ENCODE measurements at places on chromosomes 2 and 18.

- DNase-seq, result no peak
Observed at GRCh38 chr2:165827016-165827920, 33.2 kb upstream of the GALNT3 start.

- DNase-seq, result no peak
Observed at GRCh38 chr2:99512181-99512591, 22.4 kb upstream of the REV1 start.

DNA sequence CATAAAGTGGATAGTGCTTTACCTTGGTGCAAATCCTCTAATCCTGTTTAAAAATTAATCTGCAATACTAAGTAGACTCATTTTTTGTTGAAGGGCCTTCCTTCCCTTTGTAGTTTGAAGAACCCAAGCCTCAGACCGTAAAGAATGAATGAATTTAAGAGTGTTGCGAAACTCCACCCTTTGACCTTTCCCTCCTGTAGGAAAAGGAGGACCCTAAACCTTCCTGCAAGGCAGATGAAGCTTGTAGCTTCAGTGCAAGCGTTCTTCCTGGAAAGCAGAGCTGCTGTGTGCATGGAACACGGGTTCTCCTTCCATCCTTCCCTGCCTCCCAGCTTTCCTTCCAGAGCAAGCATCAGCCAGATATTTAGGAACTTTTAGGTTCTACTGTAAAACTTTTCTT lies 1.7 kb downstream of the IMPA2 start:
- DNase-seq, result no peak

DNA sequence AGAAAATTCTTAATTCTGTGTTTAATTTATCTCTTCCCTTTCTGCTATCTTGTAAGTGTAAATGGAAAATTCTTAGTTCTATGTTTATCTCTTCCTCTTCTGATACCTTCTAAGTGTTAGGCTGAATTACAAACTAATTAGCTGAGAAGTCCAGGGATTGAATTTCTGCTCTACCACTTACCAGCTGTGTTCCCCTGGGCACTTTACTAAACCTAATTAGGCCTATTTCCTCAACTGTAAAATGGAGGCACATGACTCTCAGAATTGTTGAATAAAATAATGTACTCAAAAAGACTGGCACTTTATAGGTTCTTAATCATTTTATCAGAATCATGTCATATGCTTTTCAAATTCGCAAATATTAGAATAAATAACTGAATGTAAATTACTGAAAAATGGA lies 146.3 kb downstream of the MAP2 start:
- no peak for DNase-seq

DNA sequence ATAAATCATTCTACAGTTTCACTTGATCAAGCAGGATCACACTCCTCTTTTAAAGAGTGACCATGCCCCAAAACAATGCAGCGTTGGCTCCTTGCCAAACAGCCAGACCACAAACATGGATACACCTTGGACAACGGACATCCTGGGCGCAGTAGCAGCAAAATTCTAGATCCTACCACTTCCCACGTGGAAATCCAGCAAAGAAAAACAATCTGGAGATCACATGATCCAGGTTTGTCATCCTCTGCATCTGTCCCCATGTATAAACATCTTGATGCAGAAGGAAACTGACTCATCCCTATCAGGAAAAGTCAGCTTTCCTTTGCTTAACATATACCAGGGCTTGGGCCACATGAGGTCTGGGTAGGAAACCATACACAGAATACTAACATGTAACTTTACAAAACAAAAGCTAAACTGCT lies 53.1 kb downstream of the ZNF521 start:
- DNase-seq, result no peak

DNA sequence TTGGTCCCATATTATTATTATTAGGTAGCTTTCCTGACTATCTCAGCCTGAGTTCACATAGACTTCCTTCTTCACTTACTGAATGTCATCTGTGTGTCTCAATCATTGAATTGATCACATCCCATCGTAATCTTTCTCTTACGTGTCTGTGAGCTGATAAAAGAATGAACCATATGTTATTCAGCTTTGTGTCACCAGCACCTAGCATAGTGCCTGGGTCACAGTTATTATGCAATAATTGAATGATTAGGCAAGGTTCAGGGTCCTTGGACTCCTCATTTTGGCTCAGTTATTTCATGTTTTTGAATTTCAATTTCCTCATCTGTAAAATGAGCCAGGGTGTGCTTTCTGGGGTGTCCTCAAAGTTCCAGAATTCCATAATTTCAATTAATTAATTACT lies 107.2 kb downstream of the ZEB2 start:
- no peak for DNase-seq

- DNase-seq, result peak; percentile 34
Observed at GRCh38 chr2:71674158-71674851, 220.9 kb downstream of the DYSF start.

- no peak for DNase-seq
Observed at GRCh38 chr2:147520817-147521216, 324.0 kb upstream of the ACVR2A start.

DNA sequence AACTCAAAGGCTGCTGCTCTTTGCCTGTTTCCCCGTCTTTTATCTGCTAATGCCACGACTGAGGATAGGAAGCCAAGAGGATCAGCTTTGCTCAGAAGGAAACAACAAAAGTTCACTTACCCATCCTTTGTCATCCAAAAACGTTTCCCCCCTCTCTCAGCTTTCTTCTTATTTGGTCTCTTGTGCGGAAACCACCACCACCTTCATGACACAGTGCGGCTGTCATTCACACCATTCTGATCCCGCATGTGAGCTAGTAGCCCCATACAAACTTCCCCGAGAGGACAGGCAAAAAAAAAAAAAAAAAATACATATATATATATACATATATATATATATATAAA lies 656 bp downstream of the LRRTM4 start:
- DNase-seq, result no peak

GRCh38 chr2:60275958-60276357 lies 277.5 kb downstream of the BCL11A start:
- DNase-seq, result no peak

DNA sequence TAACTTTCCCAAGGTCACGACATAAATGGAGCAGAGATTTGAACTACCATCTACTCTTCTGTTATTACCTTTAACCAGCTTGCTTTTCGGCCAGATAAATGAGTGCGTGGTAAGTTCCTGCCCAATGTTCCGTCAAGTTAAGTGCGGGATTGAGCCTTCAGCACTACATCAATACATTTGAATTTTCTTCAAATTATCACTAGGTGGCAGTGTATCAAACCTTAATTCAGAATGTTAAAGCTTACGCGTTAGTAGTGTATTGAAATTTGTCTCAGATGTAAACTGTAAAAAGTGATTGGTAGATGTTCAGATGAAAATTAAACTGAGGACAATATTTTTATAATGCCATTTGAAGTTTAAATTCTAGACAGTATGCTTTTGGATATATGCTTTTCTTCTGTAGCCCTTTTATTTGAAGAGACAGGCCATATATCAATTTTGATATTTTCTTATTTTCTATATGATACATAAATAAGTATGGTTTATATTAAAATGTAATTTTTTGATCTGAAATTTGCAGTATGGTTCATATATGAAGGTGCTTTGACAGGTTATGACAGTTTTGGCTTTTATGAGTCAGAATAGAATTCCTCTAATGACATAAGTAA lies 681.3 kb downstream of the ADCYAP1 start:
- no peak for DNase-seq

DNA sequence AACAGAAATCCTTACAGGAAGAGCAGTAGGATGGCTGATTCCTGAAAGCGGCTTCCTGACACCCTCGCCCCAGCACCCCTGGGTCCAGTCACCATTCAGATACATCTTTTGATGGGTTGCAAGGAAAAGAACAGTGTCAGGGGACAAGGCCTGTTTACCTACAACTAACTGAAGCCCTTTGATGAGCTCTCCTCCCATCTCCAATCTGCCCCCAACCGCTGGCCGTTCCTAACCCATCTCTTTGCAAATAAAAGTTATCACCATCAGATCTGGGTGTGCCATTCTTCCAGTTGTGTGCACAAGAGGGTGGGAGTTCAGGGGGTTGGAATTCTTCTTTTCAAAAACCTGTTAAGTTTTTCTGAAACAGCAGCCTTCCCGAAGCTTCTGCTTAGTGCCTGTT lies 48.9 kb downstream of the ARL4C start:
- no peak for DNase-seq

- DNase-seq, result no peak
Observed at GRCh38 chr2:173815772-173816171, 149.4 kb downstream of the SP3 start.

DNA sequence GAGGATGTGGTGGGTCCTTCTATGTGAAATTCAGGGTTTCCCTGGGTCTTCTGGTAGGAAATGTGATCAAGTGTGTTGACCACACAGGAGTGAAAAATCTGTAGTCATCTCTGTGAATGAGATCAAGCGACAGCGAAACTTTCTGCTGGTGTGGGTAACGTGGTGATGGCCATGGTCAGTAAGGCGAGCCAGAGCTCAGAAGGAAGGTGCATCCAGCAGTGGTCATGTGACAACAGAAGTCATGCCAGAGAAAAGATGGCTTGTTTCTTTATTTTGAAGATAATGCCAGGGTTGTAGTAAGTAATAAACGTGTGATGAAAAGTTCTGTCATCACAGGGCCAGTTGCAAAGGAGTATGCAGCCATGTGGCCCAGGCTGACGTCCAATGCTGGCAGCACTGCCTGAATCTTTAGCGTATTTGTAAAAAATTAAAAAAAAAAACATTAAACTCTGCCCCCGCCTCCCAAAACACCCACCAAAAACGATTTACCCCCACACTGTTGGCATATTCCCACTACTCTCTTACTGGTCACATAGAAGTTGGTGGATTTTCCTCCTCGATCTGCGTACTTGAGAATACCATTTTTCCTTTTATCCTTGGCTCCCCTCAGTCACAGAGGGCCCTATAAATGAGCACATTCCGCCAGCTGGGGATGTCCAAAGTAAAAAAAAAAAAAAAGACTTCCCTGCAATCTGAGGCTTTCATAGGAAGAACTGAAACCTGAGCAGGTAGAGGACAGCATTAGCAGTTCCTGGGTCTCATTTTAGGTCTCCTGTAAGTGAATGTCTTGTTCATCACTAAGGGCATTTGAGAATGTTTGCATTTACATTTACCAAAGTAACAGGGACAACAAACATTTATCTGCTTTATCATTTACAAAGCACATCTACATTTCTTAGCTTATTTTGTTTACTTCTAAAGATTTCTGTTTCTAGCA lies 70.6 kb downstream of the SLC4A3 start:
- DNase-seq, result no peak

DNA sequence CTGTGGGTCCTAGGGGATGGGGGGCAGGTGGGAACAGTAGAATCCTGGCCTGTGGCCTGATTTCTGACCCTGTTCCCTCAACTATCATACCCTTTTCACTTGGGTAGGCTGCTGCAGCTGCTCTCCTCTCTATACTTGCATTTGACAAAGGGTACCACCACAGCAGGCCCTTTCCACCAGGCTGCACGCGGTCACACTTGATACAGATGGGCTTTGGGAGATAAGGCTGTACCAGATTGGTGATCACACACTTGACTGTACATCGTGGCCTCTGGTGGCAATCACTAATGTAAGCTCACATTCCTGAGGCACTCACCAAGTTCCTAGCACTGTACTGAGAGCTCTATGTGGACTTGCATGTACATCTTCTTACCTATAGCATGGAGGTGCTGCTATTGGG lies 1.6 kb upstream of the RALB start:
- DNase-seq, result peak; percentile 40

DNA sequence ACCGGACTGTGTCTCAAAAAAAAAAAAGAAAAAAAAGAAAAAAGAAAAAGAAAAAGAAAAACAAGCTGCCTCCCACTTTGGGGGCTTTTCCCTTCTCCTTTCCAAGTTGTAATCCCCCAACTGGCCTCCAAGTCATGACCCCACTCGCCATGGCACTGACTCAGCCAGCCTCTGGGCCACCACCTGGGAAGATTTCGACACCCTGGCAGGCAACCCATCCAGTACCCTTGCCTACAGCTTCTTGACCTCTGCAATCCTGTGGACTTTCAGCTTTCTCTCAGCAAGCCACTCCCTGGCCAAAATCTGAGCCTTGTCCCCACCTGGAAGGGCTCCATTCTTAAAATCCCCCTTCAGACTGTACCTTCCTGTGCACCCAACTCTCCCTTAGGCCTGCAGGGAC lies 22.3 kb upstream of the FOSL2 start:
- no peak for DNase-seq

DNA sequence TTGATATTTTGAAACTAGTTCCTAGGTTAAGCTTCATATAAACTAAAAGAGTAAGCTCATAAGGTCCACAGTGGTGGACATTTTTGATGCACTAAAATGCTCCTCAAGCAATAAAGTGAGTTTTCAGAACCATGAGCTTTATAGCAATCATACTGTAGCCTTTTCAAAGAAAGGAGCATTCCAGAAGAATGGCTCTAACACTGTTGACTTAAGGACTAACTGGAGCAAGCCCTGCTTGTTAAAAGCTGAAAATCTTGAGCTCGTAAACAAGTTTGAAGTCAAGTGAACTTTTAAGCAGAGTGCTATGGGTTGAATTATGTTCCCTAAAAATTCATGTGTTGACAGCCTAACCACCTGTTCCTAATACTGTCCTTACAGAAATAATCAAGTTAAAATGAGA lies 38.0 kb downstream of the KYNU start:
- no peak for DNase-seq

DNA sequence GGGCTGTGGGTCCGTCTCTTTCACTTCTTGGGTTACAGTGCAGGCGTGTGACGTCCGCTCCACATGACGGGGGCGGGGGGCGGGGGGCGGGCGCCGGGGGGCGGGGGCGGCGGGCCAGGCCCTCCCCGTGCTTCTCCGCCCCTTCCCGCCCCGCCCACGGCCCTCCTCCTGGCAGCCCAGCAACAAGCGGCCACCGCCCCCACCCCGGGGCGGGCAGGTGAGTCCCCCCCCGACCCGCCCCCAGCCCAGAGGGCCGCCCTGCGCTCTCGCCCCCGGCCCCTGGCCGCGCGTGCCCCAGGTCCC lies 3.6 kb downstream of the ZNF516 start:
- DNase-seq, result no peak

- DNase-seq, result no peak
Observed at GRCh38 chr18:45993438-45993837, 26.3 kb upstream of the EPG5 start.

DNA sequence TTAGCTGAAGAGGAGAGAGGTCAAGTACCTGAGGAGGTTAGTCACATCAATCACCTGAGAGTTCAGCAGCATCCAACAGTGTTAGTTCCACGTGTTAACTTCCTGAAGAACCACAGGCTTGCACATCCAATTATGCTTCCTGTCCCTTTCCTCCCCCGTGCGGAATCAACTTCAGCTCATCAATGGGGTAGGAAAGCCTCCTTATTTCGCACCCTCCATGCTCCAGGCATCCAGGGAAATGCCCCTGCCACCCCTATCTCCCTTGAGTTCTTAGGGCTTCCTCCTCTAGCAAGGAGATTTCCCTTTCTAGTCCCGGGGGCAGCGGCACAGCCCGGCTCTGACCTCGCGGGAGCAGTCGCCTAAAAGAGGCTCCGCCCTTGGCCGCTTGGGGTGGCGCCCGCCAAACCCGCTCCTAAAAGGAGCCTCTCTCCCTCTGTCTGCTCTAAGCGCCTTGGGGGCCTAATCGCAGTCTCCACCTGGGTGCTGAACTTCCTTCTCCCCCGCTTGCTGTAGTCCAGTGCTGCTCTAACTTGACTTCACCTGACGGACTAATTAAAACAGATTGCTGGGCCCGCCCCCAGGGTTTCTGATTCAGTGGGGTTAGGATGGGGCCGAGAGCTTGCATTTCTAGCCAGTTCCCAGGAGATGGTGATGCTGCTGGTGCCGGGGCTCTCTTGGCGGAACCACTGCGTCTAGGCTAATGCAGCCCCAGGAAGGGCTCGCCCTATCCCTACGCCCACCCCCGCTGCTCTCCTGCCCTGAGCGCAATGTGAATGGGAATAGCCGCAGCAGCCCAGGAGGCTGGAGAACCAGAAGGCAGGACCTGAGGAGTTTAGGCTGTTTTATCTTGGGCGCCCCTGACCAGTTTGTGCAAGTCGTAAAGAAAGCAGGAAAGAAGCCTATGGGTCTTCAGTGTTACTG lies 3.4 kb upstream of the TET3 start:
- no peak for DNase-seq
